ENCODE measurements at places on chromosomes 7 and 10.

- DNase-seq: no peak
These were observed 10.0 kb upstream of the DUSP5 start for GRCh38 chr10:110487411-110488331.

DNA sequence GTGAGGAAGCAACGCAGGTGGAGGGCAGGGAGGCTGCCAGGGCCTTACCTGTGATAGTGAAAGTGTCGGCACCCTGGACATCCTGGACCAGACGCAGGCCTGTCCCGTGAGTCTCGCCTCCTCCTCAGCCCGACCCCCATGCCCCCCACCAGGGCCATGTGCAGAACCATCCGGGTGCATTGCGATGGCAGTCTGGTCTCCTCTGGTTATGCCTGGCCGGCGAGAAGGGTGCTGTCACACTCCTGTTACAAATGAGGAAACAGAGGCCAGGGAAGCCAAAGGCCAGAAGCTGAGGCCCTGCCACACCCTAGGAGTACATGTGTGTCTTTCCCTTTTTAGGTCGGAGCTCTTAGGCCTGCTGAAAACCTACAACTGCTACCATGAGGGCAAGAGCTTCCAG, 7.2 kb downstream of the DEPP1 start:
- DNase-seq: no peak

GRCh38 chr7:39587393-39587792, 21.2 kb downstream of the YAE1 start:
- no peak for DNase-seq

GRCh38 chr7:22569586-22570321, 69.8 kb upstream of the STEAP1B start:
- DNase-seq: no peak

DNA sequence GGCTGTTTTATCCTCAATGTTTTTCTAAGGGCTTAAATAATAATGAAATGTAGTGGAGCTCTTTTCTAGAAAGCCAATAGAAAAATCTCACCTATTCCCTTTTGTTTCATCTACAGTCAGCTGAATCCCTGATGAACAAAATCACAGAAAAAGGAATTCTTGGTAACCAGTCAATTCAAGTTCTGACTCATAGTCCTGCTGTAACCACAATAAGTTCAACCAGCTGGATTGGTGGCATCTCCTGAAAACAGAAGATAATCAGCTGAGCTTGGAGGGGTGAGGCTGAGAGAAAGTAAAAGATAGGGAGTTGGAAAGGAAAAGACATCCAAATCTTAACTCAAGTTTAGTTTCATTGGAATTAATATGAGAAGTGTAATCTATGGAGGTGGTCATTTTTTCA, 772.1 kb downstream of the CCSER2 start:
- DNase-seq: no peak

DNA sequence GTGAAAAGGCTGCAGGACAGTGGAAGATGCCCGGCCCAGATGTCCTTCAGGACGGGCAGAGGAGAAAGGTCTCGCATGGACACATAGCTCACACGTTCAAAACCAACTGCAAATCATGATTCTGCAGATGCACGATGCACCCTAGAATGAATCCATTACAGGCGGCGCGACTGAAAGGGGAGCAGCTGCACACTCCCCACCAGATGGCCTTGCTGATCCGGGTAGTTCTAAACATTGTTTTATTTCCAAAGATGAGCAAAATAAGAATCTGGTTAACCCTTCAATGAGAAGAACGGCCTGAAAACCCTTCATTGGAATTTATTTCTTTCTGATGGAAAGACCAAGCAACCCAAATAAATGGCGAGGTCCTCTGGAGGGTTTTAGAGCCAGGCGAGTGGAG, 33.8 kb downstream of the CHST15 start:
- DNase-seq: no peak

- no peak for DNase-seq
These were observed 434 bp upstream of the PLEKHA8 start for GRCh38 chr7:30027740-30028215.

DNA sequence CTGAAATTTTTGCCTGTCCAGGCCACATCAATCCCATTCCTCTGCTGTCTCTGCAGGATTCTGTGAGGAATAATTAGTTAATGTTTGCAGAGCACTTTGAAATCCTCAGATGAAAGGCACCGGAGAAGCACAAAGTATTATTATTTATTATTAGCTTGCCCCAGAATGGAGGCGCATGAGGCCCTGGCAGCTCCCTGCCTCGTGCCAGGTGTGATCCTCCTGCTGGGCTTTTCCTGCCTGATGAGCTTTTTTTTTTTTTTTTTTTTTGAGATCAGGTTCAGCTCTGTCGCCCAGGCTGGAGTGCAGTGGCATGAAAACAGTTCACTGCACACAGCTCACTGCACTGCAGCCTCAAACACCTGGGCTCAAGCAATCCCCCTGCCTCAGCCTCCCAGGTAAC, 65.2 kb downstream of the TCF7L2 start:
- no peak for DNase-seq

DNA sequence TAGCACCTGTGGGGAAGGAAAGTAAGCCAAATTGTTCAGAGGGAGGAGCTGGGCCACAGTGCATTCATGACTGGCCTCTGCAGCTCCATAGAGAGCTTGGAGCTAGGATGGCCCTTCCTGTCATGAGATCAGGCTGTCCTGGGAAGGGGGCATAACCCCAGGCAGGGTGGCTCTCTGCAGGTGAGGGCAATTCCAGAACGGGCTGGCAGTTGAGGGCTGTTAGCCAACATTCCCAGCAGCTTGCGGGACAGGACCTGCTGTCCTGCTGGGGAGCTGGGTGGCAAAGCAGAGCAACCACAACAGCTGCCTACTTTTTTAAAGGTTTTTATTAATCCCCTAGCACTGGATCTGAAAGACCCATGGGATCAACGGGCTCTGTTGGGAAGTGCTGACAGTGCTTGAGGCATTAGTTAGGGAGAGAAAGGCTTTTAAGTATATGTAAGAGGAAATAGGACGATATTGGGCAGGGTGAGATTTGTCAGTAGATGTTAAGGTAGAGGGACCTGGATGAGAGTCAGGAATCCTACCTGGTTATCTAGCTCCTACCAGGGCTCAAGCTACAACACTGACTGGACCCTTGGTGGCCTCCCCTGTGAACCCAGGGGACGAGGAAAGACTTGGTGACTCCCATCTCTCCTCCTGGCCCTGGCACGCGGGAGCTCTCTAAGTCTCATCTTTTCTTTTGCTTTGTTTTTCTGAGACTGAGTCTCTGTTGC, 77.8 kb downstream of the NAMPT start:
- DNase-seq: no peak

- DNase-seq: no peak
These were observed 89.7 kb upstream of the STEAP1B start for GRCh38 chr7:22589641-22590201.

DNA sequence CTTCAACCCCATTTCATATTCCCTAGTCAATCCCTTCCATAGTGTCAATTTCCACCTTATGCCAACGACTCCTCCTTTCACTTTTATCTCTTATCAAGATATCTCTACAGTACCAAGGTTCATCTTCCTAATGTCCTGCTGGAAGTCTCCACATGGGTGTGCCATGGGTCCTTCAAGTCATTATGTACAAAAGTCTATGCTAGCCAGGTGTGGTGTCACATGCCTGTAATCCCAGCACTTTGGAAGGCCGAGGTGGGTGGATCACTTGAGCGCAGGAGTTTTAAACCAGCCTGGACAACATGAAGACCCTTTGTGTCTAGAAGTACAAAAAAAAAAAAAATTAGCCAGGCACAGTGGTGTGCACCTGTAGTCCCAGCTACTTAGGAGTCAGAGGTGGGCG, 47.6 kb downstream of the PRTFDC1 start:
- DNase-seq: no peak

GRCh38 chr7:92485267-92485892, 7.6 kb upstream of the ERVW-1 start:
- no peak for DNase-seq

DNA sequence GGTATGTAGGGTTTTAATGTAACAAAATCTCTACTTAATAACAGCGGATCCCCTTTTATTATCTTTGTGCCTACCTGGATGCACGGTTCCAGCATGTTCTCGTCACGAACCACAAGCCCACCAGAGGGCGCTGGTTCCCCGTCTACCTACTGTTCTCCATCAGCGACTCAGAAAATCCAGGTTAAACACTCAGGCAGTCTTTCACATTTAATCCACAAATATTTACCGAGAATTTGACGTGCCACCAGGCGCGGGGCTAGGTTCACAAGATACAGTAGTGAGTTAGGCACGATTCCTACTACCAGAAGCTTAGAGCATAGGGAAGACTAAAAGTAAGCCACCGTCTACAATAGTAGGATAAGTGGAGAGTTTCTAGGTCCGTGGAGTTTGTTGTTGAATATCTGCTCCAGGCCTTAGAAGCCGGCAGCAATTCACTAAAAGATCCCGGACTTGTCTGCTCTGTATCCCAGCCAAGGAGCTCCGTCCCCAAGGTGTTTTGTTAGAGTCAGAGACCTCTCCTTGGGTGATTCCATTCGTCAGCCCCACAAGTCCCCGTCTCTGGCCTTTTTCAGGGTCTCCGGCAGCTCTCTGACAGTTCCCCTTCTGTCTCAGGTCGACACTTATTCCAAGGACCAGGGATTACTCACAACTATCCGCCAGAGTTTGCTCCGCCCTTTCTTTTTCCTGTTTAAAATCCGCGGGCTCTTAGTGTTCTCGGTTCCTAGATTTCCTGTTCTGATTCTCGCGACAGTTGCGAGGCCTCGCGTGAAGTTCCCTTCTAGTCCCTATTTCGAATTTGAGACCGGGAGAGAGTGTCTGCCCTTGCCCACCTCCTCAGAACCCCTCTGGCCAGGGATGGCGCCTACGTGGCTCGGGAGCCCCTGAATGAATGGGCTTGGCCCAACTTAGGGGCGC, 1.5 kb upstream of the KAZALD1 start:
- peak; percentile 96 for DNase-seq

DNA sequence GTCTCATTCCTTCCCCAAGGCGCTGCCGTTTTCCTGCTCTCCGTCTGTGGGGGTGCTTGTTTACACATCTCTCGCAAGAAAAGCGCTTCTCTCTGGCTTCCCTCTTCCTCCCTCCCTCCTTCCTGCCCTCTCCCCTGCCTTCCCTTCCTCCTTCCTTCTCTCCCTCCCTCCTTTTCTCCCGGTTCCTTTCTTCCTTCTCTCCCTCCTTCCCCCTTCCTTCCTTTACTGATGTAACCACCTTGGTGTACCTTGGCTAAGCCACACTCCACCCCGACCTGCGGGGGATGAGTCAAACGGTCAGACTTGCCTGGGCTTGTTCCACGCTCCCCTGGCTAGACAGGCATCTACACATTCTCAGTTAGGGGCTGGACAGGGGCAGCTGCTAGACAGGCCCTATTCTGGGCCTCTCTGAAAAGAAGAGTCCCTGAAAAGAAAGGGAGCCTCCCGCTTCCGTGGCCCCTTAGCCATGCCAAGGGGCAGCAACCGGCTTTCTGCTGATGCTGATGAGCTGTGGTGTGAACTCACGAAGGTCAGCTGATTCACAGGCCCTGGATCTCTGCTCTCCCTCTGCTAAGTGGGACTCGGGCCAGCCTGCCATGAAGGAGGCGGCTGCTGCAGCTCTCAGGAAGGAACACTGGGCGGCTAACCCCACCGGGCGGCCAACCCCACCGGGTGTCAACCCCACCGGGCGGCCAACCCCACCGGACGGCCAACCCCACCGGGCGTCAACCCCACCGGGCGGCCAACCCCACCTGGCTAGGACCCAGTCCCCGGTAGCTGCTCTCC, 216.8 kb downstream of the TCERG1L start:
- no peak for DNase-seq

DNA sequence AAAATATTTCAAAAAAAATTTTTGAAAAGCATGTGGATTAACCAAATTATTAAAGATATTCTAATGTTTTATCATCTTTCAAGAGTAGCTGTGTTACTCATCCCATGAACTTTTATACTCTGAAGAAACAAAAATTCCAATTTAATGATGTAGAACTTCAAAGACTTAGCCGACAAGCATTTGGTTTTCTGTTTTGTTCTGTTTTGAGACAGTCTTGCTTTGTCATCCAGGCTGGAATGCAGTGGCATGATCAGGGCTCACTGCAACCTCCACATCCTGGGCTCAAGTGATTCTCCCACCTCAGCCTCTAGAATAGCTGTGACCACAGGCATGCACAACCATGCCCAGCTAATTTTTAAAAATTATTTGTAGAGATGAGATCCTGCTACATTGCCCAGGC, 17.8 kb upstream of the LCOR start:
- DNase-seq: no peak

DNA sequence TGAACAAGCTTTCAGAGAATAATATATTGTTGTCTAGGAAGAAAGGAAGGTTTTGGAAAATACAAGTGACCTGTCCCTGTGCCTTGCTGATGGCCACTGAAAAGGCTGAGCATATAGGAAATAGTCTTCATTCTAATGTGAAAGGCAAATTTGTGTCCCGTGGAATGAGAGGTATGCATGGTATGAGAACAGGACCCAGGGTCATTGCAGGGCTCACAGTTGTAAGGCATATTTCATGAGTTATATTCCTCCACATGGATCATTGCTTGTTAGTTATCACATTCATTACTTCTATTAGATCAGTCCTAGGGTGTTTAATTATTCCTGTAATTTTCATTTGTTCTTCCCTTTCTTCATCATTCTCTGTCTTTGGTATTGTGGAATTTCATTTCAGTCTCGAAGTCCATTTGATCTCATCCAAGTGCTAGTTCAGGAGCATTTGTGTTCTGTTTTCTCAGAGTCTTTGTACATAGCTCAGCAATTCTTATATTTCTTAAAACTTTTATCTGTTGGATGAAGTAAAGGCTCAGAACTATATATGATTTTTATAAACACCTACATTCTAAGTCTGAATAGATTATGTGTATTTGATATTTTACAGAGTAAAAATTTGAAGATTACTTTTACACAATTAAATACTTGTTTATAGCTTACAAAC, 39.4 kb upstream of the ARHGAP21 start:
- DNase-seq: no peak

GRCh38 chr10:48333856-48334255, 27.4 kb downstream of the MAPK8 start:
- no peak for DNase-seq

DNA sequence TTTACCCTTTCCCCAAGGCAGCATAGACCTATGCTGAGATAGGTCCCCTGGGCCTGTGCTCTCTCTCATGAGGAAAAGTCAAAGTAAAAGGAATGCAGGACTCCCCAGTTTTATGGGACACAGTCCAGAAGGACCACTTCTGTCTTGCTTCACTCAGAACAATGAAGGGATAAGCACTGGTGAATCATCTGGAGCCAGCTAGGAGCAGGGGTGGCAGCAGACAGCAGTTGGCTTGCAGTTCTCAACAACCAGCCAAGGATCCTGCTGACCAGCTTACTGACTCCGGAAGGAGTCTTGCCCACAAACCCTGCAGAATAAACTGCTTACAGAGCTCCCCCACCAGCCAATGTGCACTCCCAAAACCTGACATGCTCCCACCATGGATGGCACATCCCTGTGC, 152.1 kb upstream of the GHITM start:
- DNase-seq: no peak
